Epithelial cell of prostate (primary cell): ENCODE measurements at places on chromosomes 2 and 18.

DNA sequence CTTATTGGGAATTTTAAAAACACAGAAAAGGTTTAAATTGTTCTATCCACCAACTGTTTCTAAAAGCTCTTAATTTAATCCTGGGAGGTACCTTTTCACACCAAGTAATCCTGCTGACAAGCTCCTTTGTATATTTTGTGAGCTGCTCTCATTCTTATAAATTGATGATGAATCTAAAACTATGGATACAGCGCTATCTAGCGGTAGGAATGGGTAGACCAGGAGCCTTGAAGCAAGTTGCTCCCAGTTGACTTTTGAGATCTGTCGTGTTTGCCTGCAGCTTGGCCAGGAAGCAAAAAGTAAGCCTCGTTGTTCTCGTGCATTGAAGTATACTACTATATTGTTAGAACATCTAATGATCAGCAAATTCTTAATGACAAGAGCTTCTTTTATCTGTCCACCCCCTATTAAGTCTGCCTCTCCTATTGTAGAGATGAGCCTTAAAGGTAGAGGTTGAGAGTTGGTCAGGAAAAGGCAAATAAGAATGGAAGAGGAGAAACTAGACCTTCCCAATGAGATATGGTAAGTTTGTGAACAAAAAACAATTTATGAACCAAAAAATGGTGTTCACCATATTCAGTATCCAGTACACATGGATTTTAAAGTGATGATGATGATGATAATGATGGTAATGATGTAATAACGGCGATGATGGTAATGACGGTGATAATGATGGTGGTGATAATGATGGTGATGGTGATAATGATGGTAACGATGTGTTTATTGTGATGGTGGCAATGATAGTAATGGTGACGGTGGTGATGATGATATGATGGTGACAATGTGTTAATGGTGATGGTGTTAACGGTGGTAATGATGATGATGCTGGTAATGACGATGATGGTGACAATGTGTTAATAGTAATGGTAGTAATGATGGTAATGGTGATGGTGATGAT, 212.1 kb upstream of the NCKAP5 start:
- DNase-seq, result no peak

DNA sequence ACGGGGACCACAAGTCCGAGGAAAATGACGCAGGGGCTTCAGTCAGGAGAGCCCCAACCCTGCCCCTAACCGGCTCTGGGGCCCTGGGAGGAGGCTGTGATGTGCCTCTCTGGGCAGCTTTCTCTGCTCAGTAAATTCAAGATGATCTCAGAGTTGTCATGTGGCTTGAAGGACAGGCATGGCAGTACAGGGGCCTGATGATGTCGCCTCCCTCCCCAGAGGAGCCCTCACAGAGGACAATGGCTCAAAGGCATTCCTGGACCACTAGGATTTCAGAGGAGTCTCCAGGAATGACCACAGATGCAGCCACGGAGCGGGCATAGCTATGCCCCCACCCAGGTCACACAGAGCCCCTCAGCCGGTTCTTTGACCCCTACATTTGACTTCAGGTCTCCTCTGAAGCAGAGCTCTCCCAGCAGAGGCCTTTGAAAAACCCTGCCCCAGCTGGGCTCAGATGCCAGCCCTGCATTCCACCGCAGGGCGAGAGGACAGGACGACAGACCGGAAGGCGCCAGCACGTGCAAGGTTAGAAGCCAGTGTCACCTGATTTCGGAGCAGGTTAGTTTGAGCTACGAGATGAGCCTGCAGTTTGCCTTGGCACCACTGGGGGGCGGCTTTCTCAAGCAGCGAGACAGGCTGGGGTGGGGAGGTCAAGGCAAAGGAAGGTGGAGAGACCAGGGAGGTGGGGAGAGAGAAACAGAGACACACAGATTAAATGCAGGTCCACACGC, 39.2 kb downstream of the BIN1 start:
- DNase-seq, result no peak

DNA sequence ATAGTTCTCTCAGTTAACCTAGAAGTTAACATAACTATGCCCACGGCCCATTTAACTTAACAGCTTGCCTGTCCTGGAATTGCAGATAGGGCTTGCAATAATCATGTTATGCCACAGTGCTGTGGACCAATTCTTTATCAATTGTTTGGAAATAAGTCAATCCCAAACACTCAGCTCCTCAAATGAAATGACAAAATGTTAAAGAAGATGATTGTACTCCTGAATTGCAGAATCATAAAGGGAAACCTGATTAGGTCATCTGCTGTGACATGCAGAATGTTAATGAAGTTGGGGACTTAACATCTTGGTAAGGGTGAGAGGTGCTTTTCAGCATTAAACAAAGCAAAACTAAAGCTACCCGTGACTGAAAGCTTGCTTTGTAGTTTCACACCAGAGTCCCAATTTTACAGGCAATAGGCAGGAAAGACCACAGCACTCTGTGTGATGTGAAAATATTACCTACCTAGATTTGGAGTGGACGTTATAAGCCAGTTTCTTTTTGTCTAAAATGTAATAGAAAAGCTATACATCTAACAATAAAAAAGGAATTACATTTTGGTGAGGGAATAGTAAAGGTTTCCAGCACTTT, 364.0 kb downstream of the GPD2 start:
- no peak for DNase-seq

DNA sequence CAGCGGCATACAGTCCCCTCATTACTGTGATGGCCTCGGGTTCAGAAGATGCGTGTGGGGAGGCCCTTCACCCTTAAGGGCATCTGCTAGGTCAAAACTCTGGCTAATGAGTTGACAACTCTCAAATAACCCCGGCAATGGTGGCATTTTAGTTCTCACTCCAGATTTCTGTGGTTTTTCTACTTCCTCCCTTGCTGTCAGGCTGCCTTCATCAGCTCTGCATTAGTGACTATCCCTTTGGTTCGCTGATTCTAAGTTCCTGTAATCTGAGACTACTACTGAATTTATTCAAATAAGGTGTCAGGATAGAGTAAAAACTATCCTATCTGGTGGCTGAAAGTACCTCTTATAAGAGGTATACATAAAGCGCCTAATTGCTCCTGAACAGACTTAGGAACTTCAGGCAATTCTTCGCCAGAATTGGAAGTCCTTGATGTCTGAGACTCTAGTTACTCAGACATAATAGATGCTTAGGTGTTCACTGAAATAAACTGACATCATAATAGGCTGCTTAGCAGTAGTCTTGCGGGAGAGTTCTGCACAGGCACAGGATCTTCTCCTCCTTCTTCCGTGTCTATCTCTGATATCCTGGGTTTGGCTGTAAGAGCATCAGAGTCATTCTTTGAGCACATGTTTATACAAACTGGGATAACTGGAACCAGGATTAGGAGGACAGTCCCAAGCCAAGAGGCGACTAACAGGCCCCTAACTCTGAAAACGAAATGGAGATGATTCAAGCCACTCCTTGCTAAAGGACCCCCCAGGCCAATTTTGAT, 194.5 kb downstream of the DNER start:
- DNase-seq, result no peak

DNA sequence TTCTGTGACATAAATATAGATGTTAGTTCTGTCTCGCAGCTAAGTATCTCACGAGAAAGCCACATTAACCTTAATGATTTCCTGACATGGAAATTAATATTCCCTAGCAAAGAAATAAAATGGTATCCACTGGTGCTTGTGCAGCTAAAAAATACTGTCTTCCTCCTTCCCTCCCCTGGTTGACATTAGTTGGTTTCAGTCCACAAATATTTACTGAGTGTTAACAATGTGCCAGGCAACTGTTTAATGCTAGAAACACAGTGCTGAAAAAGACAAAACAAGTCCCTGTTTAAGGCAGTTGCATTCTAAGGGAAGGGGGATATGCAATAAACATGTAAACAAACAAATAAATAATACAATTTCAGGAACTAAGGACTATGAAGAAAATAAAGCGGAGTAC, 44.2 kb upstream of the VPS54 start:
- no peak for DNase-seq

DNA sequence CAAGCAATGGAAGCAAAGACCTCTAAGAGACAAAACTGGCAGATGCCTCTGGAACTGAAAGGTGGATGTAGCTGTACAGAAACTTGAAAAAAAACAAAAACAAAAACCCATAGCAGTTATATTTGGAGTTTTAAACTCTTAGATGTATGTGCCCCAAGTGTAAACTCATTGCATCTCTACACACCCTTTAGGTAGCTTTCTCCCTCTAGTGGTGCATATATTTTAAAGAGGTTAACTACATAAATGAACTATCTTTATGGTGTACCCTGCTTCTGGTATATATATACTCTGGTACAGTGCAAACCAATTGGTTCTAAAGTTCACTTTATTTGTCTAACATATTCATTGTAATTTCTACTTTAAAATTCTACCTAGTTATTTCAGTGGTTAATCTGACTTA, 518.2 kb downstream of the NRXN1 start:
- DNase-seq, result no peak

GRCh38 chr2:24970483-24971285, 1.1 kb downstream of the DNAJC27 start:
- DNase-seq, result no peak

DNA sequence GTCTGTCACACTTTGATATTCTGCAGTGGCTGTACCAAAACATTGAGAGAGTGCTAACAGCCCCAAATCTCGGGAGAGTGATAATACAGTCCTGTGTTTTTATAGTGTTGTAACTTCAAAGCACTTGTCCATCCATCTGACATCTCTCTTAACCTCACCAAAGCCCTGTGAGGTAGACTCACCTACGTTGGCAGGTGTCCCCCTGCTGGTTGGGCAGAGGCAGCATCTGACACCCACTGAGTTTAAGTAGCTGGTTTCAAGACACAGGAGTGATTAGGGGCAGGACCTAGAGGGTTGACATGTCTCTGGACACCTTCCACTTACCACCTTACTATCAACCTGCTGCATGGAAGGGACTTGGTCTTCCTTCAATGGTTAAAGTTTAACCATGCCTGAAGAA, 22.9 kb downstream of the COLEC12 start:
- no peak for DNase-seq

DNA sequence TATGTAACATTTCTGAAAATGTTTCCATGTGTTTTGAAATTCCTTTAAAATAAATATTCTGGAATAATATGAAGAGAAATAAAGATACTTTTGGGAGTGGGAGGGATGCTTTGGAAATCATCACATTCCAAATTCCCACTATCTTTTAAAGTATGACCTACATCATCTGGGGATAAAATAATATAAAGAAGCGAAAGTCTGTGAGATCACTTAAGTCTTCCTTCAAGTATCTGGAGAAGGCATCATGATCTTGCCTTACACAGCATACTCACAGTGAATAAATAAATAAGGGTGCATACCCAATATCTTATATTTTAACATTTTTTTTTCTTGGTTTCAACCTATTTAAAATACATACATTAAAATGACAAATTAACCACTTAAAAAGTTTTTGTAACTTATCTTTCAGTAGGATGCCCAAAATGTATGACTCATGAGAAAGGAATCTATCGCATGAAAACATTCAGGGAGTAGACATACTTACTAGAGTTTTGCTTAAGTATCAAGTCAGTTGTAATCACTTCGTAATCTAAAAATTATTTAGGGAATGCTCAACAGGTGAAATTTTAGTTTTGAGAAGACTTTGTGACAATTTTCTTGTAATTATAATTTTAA, 248.3 kb upstream of the COL3A1 start:
- DNase-seq, result no peak

DNA sequence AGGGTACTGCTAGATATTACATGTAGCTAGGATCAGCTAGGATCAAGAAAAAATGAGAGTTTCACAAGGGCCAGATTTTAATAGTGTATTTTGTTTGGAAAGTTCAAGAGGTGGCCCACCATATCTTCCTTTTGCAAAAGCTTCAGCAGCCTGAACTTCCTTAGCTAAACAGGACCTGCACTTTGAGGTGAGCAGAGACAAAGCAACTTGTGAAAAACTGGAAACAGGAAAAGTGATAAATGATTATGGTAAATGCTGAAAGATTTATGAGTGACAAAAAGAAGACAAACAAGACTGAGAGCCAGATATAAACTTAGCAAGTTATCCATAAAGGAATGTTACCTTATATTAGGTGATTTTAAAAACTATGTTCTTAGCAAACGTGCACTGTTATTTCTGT, 123.6 kb downstream of the ZNF521 start:
- no peak for DNase-seq

DNA sequence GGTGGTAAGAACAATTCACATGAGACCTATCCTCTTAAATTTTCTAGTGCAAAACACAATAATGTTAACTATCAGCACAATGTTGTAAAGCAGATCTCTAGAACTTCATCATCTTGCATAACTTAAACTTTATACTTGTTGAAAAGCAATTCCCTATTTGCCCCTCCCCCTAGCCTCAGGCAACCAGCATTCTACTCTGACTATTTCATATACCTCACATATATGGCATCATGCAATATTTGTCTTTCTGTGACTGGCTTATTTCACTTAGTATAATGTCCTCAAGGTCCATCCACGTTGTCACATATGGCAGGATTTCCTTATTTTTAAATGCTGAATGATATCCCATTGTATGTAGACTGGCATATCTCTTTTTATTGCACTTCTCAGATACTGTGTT, 86.5 kb downstream of the STRADB start:
- no peak for DNase-seq

DNA sequence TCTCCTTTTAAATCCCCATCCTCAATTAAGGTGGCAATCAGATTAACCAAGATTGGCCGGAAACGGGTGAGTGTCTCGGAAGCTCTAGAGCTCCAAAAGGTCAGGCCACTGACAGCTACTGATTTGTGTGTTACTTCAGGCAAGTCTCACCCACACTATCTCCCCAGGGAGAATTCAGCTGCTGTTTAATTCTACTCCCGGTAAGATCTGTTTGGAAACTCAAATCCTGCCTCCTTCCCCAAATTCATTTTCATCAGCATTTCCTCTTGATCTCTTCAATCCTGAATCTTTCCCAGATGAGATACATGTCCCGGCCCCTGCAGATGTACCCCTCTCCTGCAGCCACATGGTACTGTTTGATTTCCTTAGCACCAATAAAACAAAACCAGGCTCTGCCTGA, 34.9 kb downstream of the EFR3B start:
- no peak for DNase-seq

GRCh38 chr2:56971383-56971974, 787.7 kb downstream of the CCDC85A start:
- no peak for DNase-seq

DNA sequence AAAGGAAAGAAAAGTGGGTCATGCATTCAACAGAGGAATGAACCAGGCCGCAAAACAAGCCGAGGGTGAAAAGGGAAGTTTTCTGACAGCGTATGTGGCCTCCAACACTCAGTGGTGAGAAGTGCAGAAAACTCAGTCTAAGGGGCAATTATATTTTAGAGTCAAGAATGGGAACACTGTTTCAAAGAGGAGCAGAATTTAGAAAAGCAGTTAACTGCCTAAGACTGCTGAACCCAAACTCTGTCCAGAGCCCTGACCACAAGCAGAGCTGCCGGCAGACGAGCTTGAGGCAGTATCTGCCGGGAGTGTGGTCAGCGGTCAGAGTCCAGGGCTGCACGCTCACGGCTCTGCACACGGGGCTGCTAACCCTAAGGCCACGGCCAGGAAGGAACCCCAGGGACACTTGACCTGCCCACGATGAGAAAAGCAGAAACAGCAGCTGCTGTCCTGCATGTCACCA, 347.0 kb upstream of the ID2 start:
- no peak for DNase-seq

DNA sequence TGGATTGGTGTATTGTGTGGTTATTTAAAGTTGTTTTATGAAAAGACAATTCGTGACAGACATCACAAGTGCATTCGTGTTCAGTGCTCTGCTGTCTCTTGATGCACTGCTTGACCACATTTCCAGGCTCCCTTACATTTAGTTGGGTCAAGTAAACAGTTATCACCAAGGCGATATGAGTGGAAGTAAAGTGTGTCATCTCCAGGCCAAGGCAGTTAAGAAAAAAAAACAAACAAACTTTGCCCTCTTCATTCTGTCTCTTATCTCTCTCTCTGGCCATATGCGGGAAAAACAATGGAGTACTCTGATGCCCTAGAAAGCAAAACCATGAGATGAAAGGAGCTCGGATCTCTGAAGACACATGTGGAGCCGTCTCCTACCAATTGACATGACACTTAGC, 131.1 kb downstream of the DSEL start:
- no peak for DNase-seq
